ENCODE measurements at places on chromosomes 7 and 10. TPM values are rescaled to one million over a fixed set of nuclear protein-coding genes. Genes with fewer than 3 reads are reported as not detected.

- DNase-seq, result no peak
Measured at GRCh38 chr10:102185811-102186527, 33.8 kb downstream of the NOLC1 start.

Gene COL26A1
- polyA plus RNA-seq, result 24.9 TPM

- DNase-seq, result no peak
Measured at GRCh38 chr10:128812000-128812399, 655.0 kb upstream of the MGMT start.

Gene CRTAC1
- 19.1 TPM for polyA plus RNA-seq

DNA sequence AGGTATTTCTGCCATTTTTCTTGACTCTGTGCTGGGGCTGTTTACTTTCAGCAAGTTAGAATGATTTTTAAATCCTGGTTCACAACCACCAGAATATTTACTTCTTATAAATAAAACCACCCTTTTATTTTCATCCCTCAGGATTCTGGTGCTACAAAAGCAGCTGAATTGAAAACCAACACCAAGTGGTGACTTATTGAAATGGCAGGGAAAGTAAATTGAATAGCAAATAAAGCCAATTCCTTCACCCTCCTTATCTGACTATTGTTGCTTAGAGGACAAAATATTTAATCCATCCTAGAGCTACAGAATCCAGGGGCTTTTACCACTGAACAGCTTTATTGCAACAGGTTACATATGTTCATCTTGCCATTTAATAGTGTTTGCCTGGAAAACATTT is 828.6 kb upstream of the GHITM start:
- no peak for DNase-seq

Gene ZCWPW1
- 5.3 TPM for polyA plus RNA-seq

Gene MICALL2
- polyA plus RNA-seq, result 11.1 TPM

GRCh38 chr7:131331806-131332205 is 4.1 kb downstream of the MKLN1 start:
- no peak for DNase-seq

- DNase-seq, result no peak
Measured at GRCh38 chr10:13959443-13960359, 371.0 kb downstream of the FRMD4A start.

Gene RABGEF1
- polyA plus RNA-seq, result 33.4 TPM

DNA sequence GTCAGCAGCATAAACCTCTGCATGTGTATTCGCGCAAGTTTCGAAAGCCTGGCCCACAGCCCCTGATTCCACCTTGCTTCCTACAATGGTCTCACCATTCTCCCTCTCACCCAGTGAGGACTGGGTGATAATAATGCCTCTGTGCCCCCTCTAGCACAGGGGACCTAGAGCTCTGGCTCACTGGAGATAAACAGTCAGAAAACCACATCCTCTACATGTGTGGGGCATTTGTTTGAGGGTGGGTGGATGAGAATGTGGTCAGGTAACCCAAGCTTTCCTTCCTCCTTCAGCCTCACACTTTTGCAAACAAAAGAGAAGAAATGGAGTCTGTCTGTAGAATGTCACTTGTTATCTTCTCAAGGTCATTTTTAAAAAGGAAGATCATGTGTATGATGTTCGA is 373.5 kb downstream of the KCNMA1 start:
- DNase-seq, result no peak

Gene KLHL7
- 53.3 TPM for polyA plus RNA-seq

GRCh38 chr10:42975005-42975493 is 101.8 kb upstream of the RET start:
- no peak for DNase-seq

Gene SPDYE2
- polyA plus RNA-seq, result 2.8 TPM

Gene PLEKHS1
- 0.18 TPM for polyA plus RNA-seq

DNA sequence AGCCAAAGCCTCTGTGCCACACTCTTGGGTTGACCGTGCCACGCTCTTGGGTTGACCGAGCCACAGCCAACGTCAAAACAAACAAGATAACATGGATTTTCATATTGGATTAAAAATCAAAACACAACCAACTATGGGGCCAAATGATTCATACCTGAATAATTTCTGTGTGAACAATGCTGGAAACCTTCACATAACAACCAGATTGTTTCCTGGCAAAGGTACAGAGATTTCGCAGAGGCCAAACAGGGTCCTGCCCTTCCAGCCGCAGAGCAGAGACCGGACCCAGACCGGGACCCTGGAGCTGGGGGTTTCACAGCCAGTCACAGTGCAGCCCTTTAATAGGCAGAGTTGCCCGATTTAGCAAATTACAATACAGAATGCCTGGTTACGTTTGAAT is 40.5 kb downstream of the ITIH5 start:
- no peak for DNase-seq

DNA sequence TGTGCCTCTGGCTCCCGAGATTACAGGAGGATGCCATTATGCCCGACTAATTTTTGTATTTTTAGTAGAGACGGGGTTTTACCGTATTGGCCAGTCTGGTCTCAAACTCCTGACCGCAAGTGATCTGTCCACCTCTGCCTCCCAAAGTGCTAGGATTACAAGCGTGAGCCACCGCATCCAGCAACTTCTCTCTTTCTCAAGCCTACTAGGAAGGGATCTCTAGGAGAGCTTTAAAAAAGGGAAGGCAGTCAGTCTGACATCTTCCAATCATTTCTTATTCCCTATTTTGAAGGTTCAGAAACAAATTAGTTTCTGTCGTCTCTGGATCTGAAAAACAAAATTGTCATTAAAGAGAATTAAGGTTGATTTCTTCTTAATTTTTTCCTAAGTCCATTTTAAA is 2.5 kb upstream of the TMEM26 start:
- no peak for DNase-seq

- DNase-seq, result no peak
Measured at GRCh38 chr7:41002741-41003610, 699.9 kb downstream of the INHBA start.

DNA sequence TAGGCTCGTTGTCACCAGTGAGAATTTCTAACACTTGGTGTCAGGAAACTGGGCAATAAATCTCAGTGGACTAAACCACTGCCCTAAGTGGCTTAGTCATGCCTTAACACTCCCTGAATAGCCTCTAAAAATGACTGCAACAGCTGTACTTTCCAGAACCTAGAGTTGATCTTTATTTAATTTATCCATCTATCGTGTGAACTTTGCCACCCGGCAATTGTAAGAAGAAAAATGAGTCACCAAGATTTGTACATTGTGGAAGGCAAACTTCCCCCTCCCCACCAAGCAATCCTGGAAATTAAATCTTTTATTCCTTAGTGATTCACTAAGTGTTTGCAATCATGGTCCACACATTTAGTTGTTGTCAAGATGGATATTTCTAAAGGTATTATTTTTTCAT is 47.1 kb downstream of the NXPH1 start:
- no peak for DNase-seq

Gene CCDC146
- 24.8 TPM for polyA plus RNA-seq

DNA sequence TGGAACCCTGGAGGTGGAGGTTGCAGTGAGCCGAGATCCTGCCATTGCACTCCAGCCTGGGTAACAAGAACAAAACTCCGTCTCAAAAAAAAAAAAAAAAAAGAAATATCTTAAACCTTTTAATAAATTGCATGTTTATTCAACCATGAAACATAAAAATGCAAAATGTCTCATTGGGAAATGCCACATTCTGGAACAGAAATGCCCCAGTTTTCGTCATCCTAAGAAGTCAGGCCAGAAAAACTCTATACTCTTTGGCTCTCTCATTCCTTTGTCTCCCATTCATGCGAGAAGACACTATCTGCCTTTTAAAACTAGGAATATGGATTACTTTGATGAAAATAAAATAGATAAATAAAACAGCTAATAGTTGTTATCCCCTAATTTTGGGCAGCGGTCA is 21.5 kb upstream of the ABLIM1 start:
- DNase-seq, result no peak

DNA sequence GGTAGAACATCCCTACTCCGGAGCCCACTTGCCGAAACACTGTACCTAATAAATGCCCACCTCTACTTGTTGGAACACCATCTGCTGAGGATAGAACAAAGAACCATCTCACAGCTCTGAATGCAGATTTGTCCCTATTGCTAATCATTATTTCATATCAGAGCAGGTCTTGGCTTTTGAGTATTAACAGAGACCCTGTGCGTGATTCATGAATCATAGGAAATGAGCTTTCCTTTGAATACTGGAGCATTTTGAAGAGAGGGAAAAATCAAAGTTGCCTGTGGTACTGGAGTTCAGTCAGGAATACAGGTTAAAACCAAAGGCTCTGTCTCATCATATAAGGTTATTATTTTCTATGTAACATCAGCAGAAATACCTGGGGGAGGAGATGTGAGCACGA is 1132.3 kb downstream of the XPNPEP1 start:
- no peak for DNase-seq

Gene KAZALD1
- polyA plus RNA-seq, result 10.6 TPM

GRCh38 chr10:78081292-78081691 is 47.6 kb downstream of the RPS24 start:
- no peak for DNase-seq

- DNase-seq, result no peak
Measured at GRCh38 chr7:43844257-43844656, 25.1 kb downstream of the MRPS24 start.

GRCh38 chr10:73859428-73859783 is 14.9 kb downstream of the CAMK2G start:
- no peak for DNase-seq

DNA sequence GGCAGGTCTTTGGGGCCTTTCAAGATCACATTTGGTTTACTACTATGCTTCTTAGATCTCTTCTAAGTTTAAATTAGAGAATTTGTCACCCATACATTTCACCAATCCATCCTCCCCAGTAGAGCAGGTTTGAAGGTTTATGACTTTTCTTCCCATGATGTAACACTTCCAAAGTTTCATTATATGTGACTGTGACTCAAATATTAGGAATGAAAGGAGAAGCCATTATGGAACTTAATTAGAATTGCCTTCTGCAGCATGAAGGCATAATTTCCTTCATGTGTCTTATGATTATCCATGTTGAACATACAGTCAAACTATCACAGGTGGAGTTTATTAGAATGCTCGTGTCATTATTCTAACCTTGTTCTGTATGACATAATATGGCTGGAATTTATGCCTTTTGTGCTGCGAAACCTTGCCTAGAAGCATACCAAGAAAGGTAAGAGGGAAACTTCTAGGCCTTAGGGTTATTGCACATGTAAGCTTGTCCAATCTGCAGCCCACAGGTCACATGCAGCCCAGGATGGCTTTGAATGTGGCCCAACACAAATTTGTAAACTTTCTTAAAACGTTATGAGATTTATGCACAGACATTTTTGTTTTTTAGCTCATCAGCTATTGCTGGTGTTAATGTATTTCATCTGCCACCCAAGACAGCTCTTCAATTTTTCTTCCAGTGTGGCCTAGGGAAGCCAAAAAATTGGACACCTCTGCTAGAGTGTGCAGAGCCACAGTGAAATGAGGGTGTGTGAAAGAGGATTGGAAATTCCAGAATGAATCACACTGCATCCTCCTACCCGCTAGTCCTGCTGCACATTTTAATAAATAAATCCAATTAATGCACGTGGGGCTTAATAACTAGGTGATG is 133.6 kb downstream of the TMEM26 start:
- DNase-seq, result no peak

- no peak for DNase-seq
Measured at GRCh38 chr7:2815875-2816245, 28.2 kb downstream of the GNA12 start.

DNA sequence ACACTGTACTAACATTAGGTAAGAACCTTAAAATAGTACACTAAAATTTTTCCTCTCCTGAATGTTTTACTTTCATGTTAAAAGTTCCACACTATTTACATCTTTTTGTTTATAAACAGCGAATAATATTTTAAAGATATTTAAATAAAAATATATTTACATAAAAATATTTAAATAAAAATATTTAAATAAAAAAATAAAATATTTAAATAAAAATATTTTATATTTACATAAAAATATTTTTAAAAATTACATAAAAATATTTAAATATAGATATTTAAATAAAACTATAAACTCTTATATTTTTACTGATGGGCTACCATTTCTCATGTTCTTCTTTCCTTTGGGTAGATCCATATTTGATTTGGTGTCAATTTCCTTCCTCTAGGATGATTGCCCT is 619.0 kb downstream of the ANKRD7 start:
- no peak for DNase-seq

GRCh38 chr10:131980761-131981428 is 828 bp downstream of the BNIP3 start:
- DNase-seq, result no peak

DNA sequence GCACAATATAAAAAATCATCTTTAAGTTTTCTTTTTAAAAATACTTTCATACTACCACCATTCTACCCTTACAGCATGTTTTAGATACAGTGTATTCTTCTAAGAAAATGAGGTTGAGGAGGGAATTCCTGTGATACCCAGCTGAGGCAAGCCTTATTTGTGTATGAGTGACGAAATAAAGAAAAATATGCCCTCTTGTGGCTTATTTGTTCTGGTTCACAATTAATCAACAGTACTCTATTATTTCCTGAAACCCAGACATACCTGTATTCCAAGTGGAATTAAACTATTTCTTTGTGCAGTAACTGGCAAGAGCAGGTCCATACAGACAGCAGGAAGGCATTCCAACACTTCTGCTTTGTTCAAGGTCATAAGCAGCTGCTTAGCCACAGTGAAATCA is 4.5 kb upstream of the SEMA3D start:
- DNase-seq, result no peak

DNA sequence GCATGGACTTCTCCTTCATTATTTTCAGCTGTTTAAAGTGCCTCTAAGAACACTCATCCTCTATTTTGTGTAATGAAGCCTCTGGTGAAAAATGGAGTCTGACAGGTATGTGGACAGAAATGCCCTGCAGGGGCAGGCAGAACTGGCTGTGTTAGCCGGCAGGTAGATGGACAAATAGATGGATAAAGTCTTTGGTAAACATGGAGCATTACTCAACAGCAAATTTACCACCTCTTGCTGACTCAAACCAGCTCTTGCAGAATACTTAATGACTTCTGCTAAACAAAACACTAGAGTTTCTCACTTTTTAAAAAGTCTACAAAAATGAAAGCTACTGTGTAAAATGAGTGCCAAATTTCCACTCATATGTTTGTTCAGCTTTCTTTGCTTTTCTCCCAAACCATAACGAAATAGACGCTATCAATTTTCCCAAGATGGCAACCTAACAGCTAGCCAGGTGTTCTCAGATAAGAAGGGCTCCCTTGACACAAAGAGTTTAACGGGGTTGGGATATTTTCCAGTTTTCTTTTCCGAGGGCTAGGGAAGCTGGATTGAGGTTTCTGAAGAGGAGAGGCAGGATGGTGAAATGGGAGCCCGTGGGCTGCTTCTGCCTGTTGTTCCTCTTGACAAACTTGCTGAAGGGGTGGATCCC is 71.9 kb upstream of the HABP2 start:
- DNase-seq, result no peak

Gene CALML5
- polyA plus RNA-seq, result not detected

GRCh38 chr7:98312201-98312600 is 30.7 kb downstream of the BRI3 start:
- no peak for DNase-seq

Gene OPALIN
- polyA plus RNA-seq, result not detected

GRCh38 chr10:100670828-100671479 is 74.4 kb upstream of the PAX2 start:
- no peak for DNase-seq

Gene NKX1-2
- not detected for polyA plus RNA-seq

- no peak for DNase-seq
Measured at GRCh38 chr7:112908086-112908485, 117.9 kb upstream of the TMEM168 start.

GRCh38 chr10:79932841-79933379 is 16.0 kb downstream of the SFTPD start:
- no peak for DNase-seq
